ENCODE measurements at places on chromosomes 2 and 18.

DNA sequence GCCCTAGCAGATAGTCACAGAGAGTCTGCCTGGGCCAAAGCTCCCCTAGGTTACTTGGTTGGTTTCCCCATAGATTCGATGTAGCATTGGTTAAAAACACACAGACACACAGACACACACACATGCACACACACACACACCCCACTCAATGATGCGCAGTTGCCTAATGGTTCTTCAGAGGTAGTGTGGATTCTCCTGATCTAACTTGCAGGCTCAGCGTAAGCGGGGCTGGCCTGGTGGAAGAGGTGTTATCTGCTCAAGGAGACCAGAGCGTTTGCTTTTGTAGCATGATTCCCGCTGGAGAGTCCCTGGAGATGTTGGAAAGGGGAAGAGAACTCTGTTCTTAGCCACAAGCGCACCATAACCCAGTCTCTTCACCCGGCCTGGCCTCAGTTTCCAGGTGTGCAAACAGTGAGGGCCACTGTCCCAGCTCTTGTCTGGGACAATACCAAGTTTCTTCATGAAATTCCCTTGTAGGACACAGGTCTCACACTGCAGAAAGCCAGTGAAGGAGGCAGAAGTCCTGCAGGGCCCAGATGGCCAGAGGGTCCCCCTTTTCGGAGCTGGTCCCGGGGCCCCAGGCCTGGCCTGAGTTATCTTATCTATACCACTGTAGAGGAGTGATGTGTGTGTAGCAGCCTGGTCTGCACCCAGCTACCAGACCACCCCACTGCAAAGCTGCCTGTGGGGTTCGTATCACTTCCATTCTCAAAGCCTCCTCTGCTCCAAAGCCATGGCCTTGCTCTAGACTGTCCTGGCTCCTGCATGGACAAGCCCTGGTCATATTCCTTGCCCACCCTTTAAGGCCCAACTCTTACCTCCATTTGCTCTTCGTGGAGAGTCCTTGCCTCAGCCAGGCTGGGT lies 3.7 kb downstream of the ACKR3 start:
- H3K36me3 ChIP-seq = no peaks in the 10 kb centered on the region
- peaks cover 90% of the 10 kb centered on the region for H3K4me1 ChIP-seq
- no peaks in the 10 kb centered on the region for H3K27me3 ChIP-seq
- peak overlapping the region; percentile 60 for H3K4me3 ChIP-seq

DNA sequence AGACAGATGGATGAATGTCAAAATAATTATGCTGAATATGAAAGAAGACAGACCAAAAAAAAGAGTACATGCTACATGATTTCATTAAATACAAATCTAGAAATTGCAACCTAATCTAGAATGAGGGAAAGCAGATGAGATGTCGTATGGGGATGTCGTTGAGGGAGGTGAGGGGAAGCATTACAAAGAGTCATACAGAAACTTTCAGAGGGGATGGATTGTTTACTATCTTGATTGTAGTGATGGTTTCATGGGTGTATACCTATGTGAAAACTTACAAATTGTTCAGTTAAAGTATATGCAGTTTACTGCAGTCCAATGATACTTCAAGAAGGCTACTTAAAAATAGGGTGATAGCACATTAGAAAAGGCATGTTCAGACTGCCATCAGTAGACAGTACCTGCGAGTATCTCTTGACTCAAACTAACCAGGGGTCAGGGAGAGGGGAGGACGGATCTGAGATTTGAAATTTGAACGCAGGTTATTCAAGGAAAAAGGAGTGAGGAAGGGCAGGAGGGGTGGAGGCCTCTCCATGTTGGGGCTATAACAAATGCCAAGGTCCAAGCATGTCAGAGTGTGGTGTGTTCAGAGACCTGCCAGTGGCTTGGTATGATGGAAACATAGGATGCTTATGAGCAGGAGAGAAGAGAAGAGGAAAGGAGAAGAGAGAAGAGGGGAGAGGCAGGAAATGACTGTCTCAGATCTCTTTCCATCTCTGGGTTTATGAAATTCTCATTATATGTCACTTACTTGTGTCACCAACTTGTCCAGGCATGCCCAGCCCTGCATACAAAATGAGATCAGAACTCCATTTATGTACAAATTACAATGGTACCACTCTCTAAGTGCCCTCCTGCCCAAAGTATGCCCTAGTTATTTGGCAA lies 257.3 kb upstream of the CXCR4 start:
- H3K36me3 ChIP-seq = no peaks in the 10 kb centered on the region
- no peak overlapping the region for H3K27ac ChIP-seq
- peak; percentile 70 for DNase-seq
- H3K4me1 ChIP-seq = no peaks in the 10 kb centered on the region
- H3K27me3 ChIP-seq = no peaks in the 10 kb centered on the region

- H3K4me1 ChIP-seq = no peaks in the 10 kb centered on the region
- H3K27me3 ChIP-seq = no peaks in the 10 kb centered on the region
- H3K36me3 ChIP-seq = no peaks in the 10 kb centered on the region
- no peak for DNase-seq
- no peak overlapping the region for H3K27ac ChIP-seq
- H3K4me3 ChIP-seq = no peak overlapping the region
These were observed 27.6 kb downstream of the LDLRAD4 start for GRCh38 chr18:13246121-13246520.

GRCh38 chr2:47076586-47077441 lies 78.3 kb downstream of the STPG4 start:
- peak overlapping the region; percentile 91 for H3K27ac ChIP-seq
- no peak overlapping the region for H3K4me3 ChIP-seq
- no peak for DNase-seq
- no peaks in the 10 kb centered on the region for H3K27me3 ChIP-seq
- peaks cover 87% of the 10 kb centered on the region for H3K4me1 ChIP-seq

DNA sequence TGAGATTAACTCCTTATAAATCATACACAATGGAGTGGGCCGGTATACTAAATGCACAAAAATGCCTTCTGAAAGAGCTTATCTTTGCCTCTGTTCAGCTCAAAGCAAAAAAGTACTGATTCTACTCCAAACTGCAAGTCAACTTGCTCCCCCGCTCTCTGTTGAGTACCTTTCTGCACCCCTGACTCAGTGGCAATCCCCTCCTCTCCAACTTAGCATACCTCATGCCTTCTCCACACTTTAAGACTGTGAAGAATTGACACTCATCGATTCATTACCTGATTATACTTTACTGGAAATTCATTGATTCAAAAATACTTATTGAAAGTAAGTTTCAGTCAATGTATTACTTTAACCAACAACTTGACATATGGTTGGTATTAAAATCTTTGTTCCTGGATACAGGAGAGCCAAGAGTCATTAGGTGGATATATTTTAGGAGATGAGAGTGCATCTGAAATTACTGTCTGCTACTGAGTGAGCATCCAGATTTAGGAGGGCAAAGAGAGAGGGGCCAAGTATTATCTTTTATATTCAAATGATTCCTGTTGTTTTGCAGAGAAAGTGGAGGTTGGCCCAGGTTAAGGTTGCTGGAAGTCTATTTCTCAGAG lies 187.7 kb downstream of the ICOS start:
- no peak for DNase-seq
- H3K36me3 ChIP-seq = no peaks in the 10 kb centered on the region
- no peak overlapping the region for H3K27ac ChIP-seq
- H3K27me3 ChIP-seq = no peaks in the 10 kb centered on the region
- H3K4me1 ChIP-seq = no peaks in the 10 kb centered on the region

GRCh38 chr2:9031246-9031645 lies 27.8 kb upstream of the MBOAT2 start:
- no peak overlapping the region for H3K4me3 ChIP-seq
- H3K27ac ChIP-seq = no peak overlapping the region
- DNase-seq = no peak
- no peaks in the 10 kb centered on the region for H3K4me1 ChIP-seq
- no peaks in the 10 kb centered on the region for H3K36me3 ChIP-seq

- no peaks in the 10 kb centered on the region for H3K36me3 ChIP-seq
- DNase-seq = no peak
- H3K4me3 ChIP-seq = no peak overlapping the region
- no peaks in the 10 kb centered on the region for H3K4me1 ChIP-seq
- no peaks in the 10 kb centered on the region for H3K27me3 ChIP-seq
These were observed 345.5 kb downstream of the ERBB4 start for GRCh38 chr2:212193056-212193455.

DNA sequence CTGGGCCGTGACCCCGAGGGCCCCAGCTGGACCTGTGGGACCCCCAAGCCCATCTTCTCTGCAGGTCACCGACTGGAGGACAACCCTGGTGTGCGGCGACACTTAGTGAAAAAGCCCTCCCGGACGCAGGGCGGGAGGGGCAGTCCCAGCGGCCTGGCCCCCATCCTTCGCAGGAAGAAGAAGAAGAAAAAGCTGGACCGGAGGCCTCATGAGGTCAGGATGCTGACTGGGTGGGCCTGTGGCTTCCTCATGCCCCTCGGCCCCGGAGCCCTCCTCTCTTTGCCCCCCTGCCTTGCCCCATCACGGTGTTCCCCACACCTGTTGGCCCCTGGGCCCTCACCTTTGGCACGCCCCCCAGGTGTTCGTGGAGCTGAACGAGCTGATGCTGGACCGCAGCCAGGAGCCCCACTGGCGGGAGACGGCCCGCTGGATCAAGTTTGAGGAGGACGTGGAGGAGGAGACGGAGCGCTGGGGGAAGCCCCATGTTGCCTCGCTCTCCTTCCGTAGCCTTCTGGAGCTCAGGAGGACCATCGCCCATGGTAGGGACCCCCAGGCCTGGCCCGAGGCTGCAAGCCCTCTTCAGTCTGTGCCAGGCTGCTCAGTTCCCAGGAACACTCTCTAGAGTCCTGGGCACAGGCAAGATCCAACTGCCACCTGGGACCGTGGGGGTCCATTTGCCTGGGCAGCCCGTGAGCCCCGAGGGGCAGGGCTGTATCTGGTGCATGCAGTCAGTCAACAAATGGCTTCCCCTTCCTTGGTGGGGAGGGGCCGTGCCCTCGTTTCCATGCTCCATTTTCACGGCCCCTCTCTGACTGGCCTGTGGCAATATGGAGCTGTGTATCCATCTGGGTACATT lies 4.7 kb downstream of the SLC4A3 start:
- peaks cover 41% of the 10 kb centered on the region for H3K36me3 ChIP-seq
- no peak for DNase-seq
- peaks cover 15% of the 10 kb centered on the region for H3K4me1 ChIP-seq
- H3K27me3 ChIP-seq = no peaks in the 10 kb centered on the region

DNA sequence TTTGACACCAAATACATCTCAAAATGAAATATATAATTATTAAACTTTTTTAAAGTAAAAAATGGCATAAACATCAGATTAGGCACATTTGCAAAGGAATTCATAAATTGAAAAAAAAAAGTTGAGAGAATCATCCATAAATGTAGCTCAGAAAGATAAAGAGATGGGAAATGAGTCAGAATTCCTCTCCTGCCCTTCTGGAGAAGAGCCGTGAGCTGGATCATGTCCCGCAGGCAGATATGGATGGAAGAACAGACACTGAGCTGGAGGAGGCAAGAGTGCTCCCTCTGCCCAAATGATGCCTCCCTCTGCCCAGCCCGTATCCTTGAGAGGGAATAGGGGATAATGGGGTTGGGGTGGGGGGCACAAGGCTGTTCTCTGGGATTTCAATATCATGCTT lies 190.9 kb downstream of the TFCP2L1 start:
- H3K27me3 ChIP-seq = no peaks in the 10 kb centered on the region
- H3K4me3 ChIP-seq = no peak overlapping the region
- no peak overlapping the region for H3K27ac ChIP-seq
- peaks cover under 1% of the 10 kb centered on the region for H3K4me1 ChIP-seq
- no peak for DNase-seq

- H3K4me1 ChIP-seq = no peaks in the 10 kb centered on the region
- H3K36me3 ChIP-seq = no peaks in the 10 kb centered on the region
- no peaks in the 10 kb centered on the region for H3K27me3 ChIP-seq
- no peak for DNase-seq
- no peak overlapping the region for H3K27ac ChIP-seq
These were observed 311.6 kb upstream of the REV1 start for GRCh38 chr2:99801327-99801901.

DNA sequence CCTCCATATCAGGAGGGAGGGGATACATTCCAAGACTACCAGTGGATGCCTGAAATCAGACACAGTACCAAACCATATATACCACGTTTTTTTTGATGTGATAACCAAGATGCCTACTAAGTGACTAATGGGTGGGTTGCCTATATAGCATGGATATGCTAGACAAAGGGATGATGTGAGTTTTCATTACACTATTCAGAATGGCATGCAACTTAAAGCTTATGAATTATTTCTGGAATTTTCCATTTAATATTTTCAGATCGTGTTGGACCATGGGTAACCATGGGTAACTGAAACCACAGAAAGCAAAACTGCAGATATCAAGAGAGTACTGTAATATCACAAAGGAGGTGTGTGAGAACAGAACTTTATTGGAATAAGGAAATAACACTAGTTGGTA lies 39.6 kb upstream of the CRACDL start:
- H3K4me3 ChIP-seq = no peak overlapping the region
- H3K27me3 ChIP-seq = no peaks in the 10 kb centered on the region
- no peaks in the 10 kb centered on the region for H3K36me3 ChIP-seq
- H3K4me1 ChIP-seq = no peaks in the 10 kb centered on the region
- DNase-seq = no peak

- DNase-seq = no peak
- peaks cover 52% of the 10 kb centered on the region for H3K36me3 ChIP-seq
- H3K27ac ChIP-seq = no peak overlapping the region
- H3K4me3 ChIP-seq = no peak overlapping the region
These were observed 30.2 kb downstream of the TGFBRAP1 start for GRCh38 chr2:105299290-105299689.
